ENCODE measurements at places on chromosomes 5 and 9. TPM values are rescaled to one million over a fixed set of nuclear protein-coding genes. Genes with fewer than 3 reads are reported as not detected.

DNA sequence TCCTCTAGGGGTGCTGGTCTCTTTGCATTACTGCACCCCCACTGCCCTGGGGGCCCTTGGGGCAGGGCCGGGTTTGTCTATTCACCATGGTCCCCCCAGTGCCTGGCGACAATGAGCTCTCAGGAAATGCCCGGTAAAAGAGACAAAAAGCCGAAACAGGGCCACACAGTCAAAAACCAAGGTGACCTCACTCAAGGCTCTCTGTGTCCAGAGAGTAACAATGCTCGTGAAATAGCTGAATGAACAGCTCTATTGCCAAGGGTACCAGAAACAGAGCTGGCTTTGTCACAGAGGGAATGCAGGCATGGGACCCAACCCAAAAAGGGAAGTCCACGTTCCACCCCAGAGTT, 16.0 kb downstream of the SH3PXD2B start:
- no peak overlapping the region for H3K27ac ChIP-seq
- no peak overlapping the region for H3K4me3 ChIP-seq
- no peaks in the 10 kb centered on the region for H3K36me3 ChIP-seq
- H3K4me1 ChIP-seq = peaks cover 5% of the 10 kb centered on the region
- H3K27me3 ChIP-seq = no peaks in the 10 kb centered on the region

Gene TRPM6
- total RNA-seq = 0.44 TPM

DNA sequence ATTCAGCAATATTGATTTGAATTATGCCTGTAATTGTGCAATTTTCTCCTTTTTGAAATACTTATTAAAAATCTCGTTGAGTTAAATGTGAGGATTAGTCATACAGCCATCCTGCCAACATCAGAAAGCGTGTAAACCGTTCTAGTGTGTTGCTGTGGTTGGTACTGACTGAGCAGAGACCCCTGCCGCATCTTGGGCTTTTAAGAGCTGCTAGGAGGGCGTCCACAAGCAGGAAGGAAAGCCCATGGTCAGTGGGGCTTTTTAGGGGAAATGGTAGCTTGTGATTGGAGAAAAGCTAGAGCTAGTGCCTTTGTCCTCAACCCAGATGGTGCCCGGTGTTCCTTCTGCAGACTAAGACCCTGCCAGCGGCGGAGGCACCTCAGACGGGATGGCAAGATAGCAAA, 1.3 kb downstream of the SDHA start:
- H3K27me3 ChIP-seq = no peaks in the 10 kb centered on the region
- no peak for DNase-seq
- H3K36me3 ChIP-seq = peaks cover 6% of the 10 kb centered on the region
- H3K4me3 ChIP-seq = peak overlapping the region; percentile 86
- peaks cover 10% of the 10 kb centered on the region for H3K4me1 ChIP-seq
- H3K27ac ChIP-seq = no peak overlapping the region

DNA sequence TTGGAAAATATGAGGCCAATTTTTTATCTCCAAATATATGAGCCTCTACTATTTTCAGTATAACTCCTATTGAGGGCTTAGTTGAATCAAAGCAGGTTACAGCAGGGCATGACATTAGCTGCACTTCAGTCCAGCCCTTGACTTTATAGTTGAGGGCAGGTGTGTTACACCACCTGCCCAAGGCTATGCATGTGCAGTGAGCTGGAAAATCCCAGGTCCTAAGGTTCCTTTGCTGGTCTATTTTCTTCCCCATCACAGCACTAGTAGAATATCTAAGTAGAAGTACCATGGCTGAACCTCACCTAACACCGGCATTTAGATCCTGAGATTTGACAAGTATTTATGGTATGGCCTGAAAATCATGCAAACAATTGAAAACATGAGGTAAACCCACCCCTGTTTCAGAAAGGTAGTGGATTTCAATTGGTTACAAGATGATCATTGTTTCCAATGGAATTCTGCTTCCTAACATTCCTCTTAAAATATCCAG, 201.1 kb downstream of the SEMA5A start:
- no peaks in the 10 kb centered on the region for H3K27me3 ChIP-seq
- H3K36me3 ChIP-seq = no peaks in the 10 kb centered on the region
- no peak for DNase-seq
- no peak overlapping the region for H3K4me3 ChIP-seq
- H3K4me1 ChIP-seq = no peaks in the 10 kb centered on the region

DNA sequence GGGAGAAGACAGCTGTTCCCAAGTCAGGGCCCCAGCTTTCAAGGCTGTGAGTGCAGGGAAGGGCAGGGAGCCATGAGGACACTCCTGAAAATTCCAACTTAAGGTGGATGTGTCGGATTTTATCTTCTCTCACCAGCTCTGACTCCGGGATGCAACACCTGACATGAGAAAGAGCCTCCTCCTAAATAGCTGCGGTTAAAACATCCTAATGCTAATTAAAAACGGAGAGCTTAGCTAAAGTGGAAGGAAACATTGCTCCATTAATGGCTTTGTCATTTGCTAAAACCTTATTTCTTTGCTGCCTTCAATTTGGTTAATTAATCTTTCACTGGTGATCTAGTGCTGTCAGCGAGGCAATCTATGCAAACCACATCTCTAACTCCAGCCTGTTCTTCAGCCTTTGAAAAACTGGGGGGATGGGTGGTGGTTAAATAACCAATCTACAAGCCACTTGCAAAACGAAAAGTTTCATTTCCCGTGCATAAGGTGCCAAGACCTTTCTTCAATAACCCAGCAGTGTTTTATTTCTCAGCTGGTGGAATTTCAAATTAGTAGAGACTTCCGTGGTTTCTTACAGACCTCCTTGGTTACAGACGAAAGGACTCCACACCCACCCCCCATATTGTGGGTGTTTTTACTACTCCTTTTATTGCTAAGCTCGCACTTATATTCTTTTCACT, 379.6 kb downstream of the MLLT3 start:
- no peak overlapping the region for H3K4me3 ChIP-seq
- no peaks in the 10 kb centered on the region for H3K36me3 ChIP-seq
- H3K27me3 ChIP-seq = peaks cover 33% of the 10 kb centered on the region
- DNase-seq = no peak

Data from HCT116 (cell line).